CD8-positive, alpha-beta memory T cell (primary cell): ENCODE measurements at places on chromosomes 16 and 17. TPM values are rescaled to one million over a fixed set of nuclear protein-coding genes. Genes with fewer than 3 reads are reported as not detected.

Gene WIPF2
- total RNA-seq, result 24.7 TPM

Gene SERPINF2
- total RNA-seq, result 0.33 TPM

Gene SHCBP1
- total RNA-seq, result 35.6 TPM

Gene KRT24
- not detected for total RNA-seq

Gene SKA2
- 55.8 TPM for total RNA-seq

Gene SPATA22
- total RNA-seq, result not detected

Gene TBC1D3B
- 4.4 TPM for total RNA-seq

Gene CDRT15
- total RNA-seq, result not detected

Gene IST1
- total RNA-seq, result 172 TPM

Gene SDK2
- total RNA-seq, result 0.44 TPM
